ENCODE measurements at places on chromosomes 11 and 22.

DNA sequence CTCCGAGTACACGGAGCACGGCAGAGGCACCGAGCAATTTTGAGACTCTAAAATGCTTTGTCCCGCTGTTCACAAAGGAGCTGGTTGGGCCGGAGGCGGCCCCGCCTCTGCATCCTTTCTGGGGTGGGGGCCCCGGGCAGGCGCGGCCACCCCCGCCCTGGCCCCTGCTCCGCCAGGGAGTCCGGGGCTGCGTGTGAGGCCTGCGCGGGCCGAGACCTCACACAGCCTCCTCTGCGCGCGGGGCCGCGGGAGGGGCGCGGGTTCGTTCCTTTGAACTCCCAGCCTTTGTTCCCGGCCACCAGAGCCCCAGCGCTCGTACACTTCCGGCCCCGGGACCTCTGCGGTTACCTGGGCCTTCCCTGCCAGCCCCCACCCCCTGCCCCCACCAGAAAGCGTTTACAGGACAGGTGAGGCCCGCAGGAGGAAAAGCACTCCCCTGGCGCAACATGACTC, 1.6 kb downstream of the FGF19 start:
- no peak for DNase-seq

DNA sequence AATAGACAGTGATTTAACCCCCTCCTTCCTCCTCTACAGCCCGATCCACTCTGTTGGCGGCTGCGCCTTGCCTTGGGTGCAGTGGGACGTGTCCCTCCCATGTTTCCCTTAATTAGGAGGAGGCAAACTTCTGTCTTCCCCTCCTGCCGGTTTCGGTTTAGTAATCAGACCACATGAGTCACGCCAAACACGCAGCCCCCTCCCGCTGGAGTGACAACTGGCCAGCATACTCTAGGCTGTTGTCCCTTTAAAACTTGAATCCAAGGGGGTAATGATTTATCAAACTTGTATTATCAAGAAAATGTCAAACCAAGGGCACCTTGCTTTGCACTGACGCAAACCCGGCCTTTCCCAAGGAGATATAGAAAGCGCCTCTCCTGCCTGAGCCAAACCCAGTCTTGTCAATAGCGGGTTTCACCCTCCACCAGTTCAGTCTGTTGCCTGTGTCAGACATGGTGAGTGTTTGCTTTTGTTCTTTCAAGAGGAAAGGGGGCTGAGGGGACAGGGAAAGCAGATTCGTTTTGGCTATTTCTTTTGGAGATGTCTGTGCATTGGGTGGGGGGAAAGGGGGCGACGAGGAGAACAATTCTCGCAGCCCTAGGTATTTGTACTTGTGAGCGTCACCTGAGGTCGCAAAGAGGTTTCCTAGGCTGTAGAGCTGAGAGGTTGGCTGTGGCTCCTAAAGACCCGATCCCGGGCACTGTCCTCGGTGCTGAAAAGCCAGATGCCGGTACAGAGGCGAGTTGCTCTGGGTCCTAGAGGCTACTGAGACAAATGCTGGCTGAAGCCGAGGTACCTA, at the start of gene SLC6A5:
SLC6A5 (plus strand) TSS at position 388 of the 799 bp plus-strand sequence; CDS start at position 453, 65 bp downstream.
- DNase-seq = peak; percentile 1

DNA sequence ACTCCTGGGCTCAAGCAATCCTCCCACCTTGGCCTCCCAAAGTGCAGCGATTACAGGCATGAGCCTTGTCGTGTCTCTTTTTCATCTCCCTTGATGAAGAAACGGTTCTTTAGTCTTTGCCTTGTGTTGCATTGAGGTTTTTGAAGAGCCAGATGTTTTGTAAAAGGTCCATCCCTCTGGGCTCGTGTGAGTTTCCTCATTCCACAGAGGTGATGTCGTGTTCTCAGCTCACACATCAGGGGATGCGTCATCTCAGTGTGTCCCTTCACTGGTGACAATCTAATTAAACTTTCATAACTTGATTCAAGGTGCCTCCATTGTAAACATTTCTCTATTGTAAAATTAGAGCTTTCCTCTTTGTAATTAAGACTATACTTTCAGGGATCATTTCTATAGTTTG, 29.7 kb upstream of the TEF start:
- DNase-seq = peak; percentile 17

DNA sequence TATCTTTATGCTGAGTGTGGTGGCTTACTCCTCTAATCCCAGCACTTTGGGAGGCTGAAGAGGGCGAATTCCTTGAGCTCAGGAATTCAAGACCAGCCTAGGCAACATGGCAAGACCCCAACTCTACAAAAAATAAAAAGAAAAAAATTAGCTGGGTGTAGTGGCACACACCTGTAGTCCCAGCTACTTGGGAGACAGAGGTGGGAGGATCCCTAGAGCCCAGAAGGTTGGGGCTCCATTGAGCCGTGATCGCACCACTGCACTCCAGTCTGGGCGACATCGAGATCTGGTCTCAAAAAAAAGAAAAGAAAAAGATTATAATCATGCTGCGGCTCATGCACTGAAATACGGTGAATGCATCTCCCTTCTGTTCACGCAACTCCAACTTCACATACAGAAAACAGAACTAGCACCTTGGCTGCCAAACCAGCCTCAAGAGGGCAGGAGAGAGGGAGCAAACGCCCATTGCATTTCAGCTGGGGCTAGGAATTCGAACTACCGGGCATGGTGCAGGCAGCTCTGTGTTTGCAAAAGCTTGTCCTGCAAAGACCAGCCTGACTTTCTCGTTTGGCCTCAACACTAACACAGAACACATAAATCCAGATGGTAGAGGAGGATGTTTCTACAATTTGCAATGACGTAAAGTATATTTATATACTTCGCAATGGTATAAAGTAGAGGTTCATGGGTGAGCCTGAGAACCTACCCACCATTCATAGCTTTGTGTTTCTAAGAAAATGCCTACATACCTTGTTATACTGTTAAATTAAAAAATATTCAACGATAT, 6.3 kb upstream of the SYNGR1 start:
- no peak for DNase-seq

- DNase-seq = no peak
These were observed 132.6 kb upstream of the SERPIND1 start for GRCh38 chr22:20641198-20641892.

DNA sequence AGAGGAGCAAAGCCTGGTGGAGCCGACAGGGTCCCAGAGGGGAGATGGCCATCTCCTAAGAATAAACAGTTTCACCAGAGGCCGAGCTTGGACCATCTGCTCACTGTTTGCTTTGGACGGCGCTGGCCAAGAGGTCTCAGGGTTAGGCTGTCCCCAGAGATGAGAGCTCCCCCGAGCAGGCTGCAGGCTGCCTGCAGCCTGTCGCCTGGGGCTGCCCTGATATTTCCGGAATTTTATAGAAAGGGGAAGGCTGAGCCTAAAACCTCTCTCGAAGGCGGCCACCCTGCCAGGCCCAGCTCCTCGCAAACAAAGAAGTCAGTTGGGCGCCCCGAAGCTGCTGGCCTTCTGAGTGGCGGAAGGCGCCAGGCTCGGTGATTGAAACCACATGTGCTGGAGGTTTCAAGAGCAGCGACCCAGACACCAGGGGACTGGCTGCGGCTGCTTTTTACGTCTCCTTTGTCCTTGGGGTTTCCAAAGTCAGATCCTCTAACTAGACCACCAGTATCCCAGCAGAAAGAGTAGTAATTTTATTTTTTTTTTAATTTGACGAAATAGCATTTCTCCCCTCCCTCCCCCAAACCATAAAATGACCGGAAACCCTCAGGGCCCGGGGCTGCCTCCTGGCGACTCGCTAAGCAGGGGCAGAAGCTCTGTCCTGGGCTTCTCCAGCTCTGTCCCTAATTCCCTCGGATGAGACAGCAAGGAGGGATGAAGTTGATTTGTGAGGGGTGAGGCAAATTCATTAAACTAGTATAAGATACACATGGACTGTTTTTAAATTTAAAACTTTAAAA, 57.4 kb downstream of the CLMP start:
- DNase-seq = peak; percentile 57

DNA sequence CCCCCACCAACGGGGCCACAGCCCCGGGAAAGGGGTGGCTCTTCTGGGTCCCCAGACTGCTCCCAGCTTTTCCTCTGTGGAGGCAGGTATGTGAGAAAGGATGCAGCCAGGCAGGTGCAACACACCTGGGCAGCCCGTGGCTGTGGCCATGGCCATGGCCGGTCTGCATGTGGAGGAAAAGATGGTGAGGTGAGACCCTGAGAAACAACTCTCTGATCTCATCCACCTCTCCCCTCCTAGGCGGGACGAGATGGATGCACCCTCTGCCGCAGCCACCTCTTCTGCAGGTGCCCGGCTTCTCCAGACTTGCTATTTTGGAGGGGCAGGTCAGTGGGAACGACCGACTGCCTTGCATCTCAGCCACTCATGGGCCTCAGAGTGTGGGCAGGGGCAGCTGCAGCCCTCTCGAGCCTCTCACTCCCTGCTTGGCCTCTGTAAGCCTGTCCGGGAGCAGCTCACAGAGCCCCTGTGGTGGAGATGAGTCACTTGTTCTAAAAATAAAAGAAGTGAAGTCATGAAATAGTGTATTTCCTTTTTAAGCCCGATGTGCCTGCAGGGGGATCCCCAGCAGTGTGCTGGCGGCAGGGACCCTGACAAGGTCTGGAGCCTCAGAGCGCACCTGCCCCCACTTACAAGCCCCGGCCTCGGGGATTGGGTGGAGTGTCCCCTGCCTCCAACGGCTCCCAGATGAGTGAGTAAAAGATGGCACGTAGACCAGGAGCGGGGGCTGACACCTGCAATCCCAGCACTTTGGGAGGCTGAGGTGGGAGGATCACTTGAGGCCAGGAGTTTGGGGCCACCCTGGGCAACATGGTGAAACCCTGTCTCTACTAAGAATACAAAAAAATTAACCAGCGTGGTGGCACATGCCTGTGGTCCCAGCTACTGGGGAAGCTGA, 10.7 kb downstream of the SMIM38 start:
- peak; percentile 52 for DNase-seq

DNA sequence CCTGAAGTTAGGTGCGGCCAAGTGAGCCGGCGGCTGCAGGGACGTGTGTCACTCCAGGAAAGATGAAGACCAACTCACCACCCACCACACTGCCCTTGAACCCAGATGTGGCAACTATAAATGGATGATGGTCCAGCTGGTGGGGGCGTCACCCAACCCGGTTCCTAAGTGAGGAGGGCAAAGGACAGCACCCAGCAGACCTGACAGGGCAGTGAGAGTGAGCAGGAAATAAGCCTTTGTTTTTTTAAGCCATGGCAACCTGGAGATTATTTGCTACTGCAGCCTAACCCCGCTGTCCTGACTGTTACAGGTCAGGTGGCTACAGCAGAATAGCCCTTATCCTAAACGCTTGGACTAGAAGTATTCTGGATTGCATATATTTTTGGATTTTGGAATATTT, 228.9 kb downstream of the CTTN start:
- DNase-seq = no peak

DNA sequence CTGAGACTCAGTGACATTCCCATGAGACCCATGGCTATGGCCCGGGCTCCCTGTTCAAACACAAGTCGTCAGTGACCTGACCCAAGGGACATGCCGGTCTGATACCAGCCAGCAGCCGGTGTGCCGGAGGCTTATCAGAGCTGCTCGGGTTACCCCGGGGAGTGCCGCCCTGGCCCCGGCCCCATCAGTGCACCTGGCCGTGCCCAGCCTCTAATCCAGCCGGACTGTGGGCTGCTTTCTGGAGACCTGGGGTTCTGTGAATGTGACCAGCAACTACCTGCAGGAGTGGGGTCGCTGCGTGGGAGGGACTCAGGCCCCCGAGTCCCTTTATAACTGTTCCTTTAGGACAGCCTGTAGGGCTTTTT, 52.7 kb downstream of the LINC01488 start:
- DNase-seq = no peak

GRCh38 chr11:108221911-108222573, 396 bp downstream of the NPAT start:
- no peak for DNase-seq

- DNase-seq = no peak
These were observed 20.2 kb downstream of the IGLL5 start for GRCh38 chr22:22907551-22908494.

DNA sequence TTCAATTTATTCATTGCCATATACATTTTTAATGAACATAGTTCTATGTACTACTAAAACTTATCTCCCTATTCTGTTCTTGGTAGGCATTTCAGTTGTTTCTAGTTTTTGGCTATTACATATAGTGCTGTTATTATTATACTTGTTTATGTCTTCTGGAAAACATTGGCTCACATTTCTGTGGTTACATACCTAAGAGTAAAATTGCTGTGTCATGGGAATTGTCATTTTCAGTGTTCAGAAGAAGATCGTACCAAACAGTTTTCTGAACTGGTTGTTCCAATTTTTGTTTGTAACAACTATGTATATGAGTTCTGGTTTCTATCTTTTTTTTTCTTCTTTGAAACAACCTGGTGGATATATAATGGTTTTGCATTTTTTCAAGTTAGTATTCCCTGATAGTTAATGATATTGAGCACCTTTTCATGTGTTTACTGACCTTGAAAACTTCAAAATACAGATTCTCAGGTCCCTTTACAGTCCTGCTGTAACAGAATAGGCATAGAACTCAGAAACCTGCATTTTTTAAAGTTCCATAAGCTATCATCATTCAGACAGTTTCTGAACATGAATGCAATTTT, 230.7 kb downstream of the JRKL start:
- no peak for DNase-seq

DNA sequence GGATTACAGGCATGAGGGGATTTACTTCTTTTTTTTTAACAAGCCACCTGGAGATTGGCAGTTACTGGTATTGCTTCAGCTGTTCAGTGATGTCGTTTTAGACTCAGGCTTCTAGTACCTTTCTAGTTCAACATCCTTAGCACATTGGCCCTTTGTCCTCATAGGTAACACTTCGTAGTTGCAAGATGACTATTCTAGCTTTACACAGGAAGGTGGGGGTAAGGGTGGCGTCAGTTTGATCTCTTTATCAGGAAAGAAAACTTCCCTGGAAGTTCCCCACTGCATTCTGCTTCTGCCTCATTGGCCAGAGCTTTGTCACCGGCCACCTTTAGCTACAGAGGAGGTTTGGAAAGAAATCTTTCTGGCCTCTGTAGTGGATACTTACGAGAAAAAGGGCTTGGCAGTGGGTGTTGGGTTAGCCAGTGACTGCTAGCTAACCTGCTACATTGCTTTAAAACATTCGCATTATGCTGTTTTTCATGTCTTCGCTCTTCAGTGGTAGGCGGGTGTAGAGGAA, 40.7 kb downstream of the SFI1 start:
- no peak for DNase-seq

DNA sequence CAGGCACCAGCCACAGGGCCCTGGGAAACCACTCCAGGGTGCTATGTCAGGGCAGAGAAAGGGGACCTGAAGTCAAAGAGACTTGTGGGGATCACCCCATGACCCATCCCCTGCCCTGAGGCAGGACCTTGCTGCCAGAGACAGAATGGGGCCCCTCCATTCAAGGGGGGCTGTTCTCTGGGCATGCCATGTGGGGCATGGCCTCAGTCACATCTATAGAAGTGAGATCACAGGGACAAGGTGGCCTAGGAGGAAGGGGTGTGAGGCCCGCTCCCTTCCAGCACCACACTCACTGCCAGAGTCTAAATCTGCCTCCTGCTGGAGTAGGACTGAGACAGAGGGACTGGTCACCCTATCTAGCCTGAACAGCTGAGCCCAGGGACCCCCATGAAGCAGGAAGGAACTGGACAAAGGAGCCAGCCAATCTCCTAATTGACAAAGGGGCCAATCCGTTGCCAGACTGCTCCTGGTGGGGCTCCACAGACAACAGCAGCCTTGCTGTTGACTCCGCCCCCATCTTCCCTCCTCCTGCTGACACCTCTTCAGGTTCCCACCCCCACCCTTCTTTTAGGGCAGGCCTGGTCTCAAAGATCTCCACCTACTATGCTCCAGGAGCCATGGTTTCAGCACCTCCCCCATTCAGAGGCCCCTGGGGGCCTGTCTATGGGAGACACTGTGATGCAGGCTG, 26.0 kb downstream of the NEAT1 start:
- DNase-seq = peak; percentile 57

All from skeletal muscle cell (primary cell).